Karpas-422 (cell line): ENCODE measurements at places on chromosomes 12 and 14.
A peak's percentile ranks its signal among the peaks of the same experiment; 100 is the strongest.

DNA sequence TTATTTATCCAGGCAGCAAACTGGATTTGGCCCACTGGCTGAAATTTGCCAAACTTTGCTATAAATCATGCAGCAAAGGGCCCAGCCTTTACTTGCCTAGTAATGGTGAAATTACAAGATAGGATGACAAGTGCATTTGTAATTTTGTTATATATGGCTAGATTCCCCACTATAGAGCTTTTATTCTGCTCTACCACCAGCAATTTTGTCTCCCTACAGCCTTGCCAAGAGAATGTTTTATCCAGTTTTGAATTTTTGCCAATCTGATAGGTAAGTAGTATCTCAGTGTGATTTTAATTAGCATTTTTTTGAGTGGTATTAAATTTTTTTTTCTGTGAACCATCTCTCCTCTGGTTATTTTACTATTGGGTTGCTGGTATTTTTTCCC lies 161.6 kb downstream of the SLC41A2 start:
- DNase-seq: no peak
- no peak overlapping the region for H3K27ac ChIP-seq
- H3K36me3 ChIP-seq: no peaks in the 10 kb centered on the region

DNA sequence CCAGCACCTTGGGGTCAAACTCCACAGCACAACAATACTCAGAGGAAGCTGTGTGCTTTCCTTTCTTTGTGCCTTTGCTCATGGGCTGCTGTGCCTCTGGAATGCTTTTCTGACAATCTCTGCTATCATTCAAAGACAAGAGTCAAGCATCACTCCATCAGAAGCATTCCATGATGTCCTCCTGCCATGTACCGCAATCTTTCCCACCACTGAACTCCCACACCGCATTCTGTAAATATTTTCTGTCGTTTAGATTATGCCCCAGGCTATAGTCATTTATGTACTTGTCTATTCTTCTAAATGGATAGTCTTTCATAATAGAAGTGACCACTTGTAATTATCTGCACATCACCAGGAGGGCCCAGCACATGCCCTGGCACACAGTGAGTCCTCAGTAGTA lies 327.8 kb downstream of the PDZRN4 start:
- peaks cover 35% of the 10 kb centered on the region for H3K4me1 ChIP-seq
- no peaks in the 10 kb centered on the region for H3K27me3 ChIP-seq
- no peaks in the 10 kb centered on the region for H3K36me3 ChIP-seq
- H3K27ac ChIP-seq: no peak overlapping the region

DNA sequence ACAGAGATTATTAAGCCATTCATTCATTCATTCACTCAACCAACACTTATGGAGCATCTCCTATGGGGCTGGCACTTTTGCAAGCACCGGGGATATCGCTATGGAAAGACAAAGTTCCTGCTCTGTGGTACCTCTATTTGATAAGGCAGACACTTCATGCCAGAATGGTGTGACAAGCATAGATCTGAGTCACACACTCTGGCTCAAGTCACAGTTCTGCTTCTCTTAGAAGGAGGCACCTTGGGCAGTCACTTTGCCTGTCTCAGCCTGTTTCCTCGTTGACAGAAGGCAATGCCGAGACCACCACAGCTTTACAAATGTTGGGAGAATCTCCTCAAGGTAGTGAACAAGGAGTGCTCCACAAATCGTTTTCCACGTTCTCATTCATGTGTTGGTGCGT lies 205.2 kb downstream of the SLC41A2 start:
- H3K36me3 ChIP-seq: no peaks in the 10 kb centered on the region
- H3K27ac ChIP-seq: no peak overlapping the region
- DNase-seq: no peak
- H3K27me3 ChIP-seq: no peaks in the 10 kb centered on the region
- H3K4me3 ChIP-seq: no peak overlapping the region

DNA sequence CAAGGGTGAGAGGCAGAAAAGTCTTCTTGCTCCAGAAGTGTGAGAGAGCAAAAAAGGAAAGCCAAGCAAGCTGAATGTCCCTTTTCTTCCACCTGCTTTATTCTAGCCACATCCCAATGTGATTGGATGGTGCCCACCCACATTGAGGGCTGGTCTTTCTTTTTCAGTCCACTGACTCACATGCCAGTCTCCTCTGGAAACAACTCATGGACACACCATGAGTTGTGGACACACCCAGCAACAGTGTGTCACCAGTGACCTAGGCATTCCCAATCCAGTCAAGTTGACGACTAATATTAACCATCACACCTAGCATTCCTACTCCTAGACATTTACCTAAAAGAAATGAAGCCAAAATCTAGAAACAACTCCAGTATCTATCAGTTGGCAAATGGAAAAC lies 7.2 kb upstream of the DICER1 start:
- H3K27ac ChIP-seq: no peak overlapping the region
- no peak overlapping the region for H3K4me3 ChIP-seq
- H3K36me3 ChIP-seq: no peaks in the 10 kb centered on the region; the same call in 1 of the 2 replicates
- H3K27me3 ChIP-seq: no peaks in the 10 kb centered on the region

GRCh38 chr12:129607301-129607700 lies 296.5 kb downstream of the TMEM132D start:
- H3K27ac ChIP-seq: no peak overlapping the region
- H3K4me1 ChIP-seq: no peaks in the 10 kb centered on the region
- no peak for DNase-seq
- H3K36me3 ChIP-seq: no peaks in the 10 kb centered on the region

- H3K27ac ChIP-seq: no peak overlapping the region
- H3K4me1 ChIP-seq: no peaks in the 10 kb centered on the region
- H3K4me3 ChIP-seq: no peak overlapping the region
- no peaks in the 10 kb centered on the region for H3K36me3 ChIP-seq
- H3K27me3 ChIP-seq: no peaks in the 10 kb centered on the region
Observed at GRCh38 chr14:103836976-103837725, 10.2 kb downstream of the PPP1R13B start.

GRCh38 chr14:30006695-30007094 lies 79.0 kb upstream of the PRKD1 start:
- H3K4me1 ChIP-seq: no peaks in the 10 kb centered on the region
- H3K27ac ChIP-seq: no peak overlapping the region
- no peak overlapping the region for H3K4me3 ChIP-seq
- DNase-seq: no peak

GRCh38 chr12:106035421-106035820 lies 103.3 kb downstream of the NUAK1 start:
- no peak overlapping the region for H3K27ac ChIP-seq
- no peaks in the 10 kb centered on the region for H3K4me1 ChIP-seq
- no peak for DNase-seq
- no peaks in the 10 kb centered on the region for H3K27me3 ChIP-seq
- no peaks in the 10 kb centered on the region for H3K36me3 ChIP-seq
- H3K4me3 ChIP-seq: no peak overlapping the region

DNA sequence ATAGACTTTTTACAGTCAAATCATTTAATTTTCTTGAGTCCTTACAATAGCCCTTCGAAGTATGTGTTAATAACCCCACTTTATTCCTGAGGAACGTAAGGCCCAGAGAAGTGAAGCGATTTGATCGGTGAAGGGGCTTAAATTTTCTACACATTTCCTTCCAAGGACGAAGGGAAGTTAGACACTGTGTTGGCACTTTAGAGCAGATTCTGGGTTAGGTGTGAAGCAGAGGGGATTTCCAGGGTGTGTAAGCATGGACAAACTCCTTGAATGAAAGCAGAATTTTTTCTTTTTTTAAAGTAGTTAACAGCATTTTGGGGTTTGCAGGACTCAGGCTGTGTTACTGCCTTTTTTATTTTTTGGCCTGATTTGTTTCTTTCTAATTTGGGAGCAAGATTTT lies 38.9 kb downstream of the PRORP start:
- H3K36me3 ChIP-seq: no peaks in the 10 kb centered on the region; the same call in 1 of the 2 replicates
- no peaks in the 10 kb centered on the region for H3K27me3 ChIP-seq
- H3K4me1 ChIP-seq: peaks cover 19% of the 10 kb centered on the region

GRCh38 chr12:124513297-124513867 lies 54.0 kb downstream of the NCOR2 start:
- H3K4me3 ChIP-seq: no peak overlapping the region
- no peaks in the 10 kb centered on the region for H3K27me3 ChIP-seq
- DNase-seq: no peak
- peaks cover 26% of the 10 kb centered on the region for H3K4me1 ChIP-seq
- 0 out of 2 replicates have a peak, but pooled peaks cover 4% of the 10 kb centered on the region for H3K36me3 ChIP-seq

GRCh38 chr14:61280526-61281185 lies 482 bp downstream of the TMEM30B start:
- no peak for DNase-seq
- H3K36me3 ChIP-seq: no peaks in the 10 kb centered on the region
- no peak overlapping the region for H3K4me3 ChIP-seq
- H3K4me1 ChIP-seq: peaks cover 5% of the 10 kb centered on the region
- no peaks in the 10 kb centered on the region for H3K27me3 ChIP-seq

- no peak for DNase-seq
- H3K4me1 ChIP-seq: no peaks in the 10 kb centered on the region
- H3K36me3 ChIP-seq: peaks cover 12% of the 10 kb centered on the region; the same call in 1 of the 2 replicates
- H3K4me3 ChIP-seq: no peak overlapping the region
- H3K27me3 ChIP-seq: no peaks in the 10 kb centered on the region
Observed at GRCh38 chr14:63375769-63376168, 57.0 kb upstream of the GPHB5 start.

DNA sequence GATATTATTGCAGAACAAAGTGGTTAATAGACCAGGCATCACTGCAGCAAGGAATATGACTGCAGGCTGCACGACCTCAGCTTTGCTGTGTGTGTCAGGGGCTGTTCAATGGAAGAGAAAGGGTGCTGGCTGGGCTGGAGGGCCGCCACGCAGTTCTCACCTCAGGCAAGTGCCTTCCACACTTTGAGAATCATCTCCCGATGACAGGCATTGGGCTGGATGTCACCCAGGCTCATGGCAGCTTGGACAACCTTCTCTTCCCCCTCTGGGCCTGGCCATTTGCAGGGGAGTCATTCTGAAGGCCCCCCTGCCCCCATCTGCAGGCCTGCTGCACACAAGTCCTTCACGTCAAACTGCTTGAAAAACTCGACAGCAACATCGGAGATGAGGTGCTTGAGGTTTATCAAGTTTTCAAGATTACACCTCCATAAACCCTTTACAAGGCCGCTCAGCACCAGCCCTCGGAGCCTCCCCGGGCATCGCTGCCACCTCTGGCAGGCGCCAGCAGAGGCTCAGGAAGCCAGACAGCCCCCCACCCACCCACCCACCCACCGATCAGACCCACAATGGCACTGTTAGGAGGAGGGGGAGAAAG lies 165.9 kb upstream of the GSC start:
- H3K4me1 ChIP-seq: no peaks in the 10 kb centered on the region
- H3K36me3 ChIP-seq: no peaks in the 10 kb centered on the region
- no peak for DNase-seq
- no peak overlapping the region for H3K4me3 ChIP-seq

- DNase-seq: no peak
- no peak overlapping the region for H3K4me3 ChIP-seq
- no peaks in the 10 kb centered on the region for H3K27me3 ChIP-seq
- no peak overlapping the region for H3K27ac ChIP-seq
- no peaks in the 10 kb centered on the region for H3K36me3 ChIP-seq
Observed at GRCh38 chr14:45361727-45362126, 108.7 kb upstream of the MIS18BP1 start.

DNA sequence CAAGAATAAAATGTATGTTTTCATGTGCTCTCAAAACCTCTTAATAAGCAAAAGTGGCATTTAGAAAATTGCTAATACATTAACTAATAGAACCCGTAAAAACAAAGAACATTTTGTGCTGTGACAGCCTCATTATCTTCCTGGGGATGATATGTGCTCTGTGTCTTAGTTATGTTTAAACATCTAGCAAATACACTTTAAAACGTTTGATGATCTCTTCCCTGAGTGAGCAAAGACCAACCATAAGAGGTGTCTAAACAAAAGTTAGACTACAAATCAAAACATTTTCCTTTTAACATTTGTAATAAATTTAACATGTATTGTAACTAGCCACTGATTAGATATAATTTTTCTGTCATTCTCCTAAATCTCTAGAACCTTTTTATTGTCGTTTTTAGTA lies 95.8 kb downstream of the SOX5 start:
- H3K36me3 ChIP-seq: no peaks in the 10 kb centered on the region
- H3K4me1 ChIP-seq: no peaks in the 10 kb centered on the region
- DNase-seq: no peak
- H3K27ac ChIP-seq: no peak overlapping the region

GRCh38 chr14:98770151-98770550 lies 501.8 kb downstream of the BCL11B start:
- no peaks in the 10 kb centered on the region for H3K36me3 ChIP-seq
- H3K4me1 ChIP-seq: no peaks in the 10 kb centered on the region
- no peak overlapping the region for H3K27ac ChIP-seq
- H3K4me3 ChIP-seq: no peak overlapping the region

DNA sequence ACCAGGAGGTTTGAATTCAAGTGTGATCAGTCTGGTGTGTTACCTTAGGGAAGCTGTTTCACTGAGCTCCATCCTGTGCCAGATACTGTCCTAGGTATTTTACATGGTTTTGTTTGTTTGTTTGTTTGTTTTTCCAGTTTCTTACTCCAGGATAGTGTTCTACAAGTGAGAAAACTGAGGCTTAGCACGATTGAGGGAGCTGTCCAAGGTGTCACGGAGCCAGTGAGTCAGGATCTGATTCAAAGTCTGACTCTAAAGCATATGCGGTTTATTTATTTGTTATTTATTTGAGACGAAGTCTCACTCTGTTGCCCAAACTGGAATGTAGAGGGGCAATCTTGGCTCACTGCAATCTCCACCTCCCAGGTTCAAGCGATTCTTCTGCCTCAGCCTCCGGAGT lies 79.7 kb upstream of the GNG2 start:
- no peak overlapping the region for H3K4me3 ChIP-seq
- H3K27ac ChIP-seq: no peak overlapping the region
- no peak for DNase-seq
- no peaks in the 10 kb centered on the region for H3K36me3 ChIP-seq

- H3K27ac ChIP-seq: no peak overlapping the region
- H3K36me3 ChIP-seq: no peaks in the 10 kb centered on the region
- no peak for DNase-seq
- no peaks in the 10 kb centered on the region for H3K27me3 ChIP-seq
- H3K4me1 ChIP-seq: no peaks in the 10 kb centered on the region
- no peak overlapping the region for H3K4me3 ChIP-seq
Observed at GRCh38 chr12:131074221-131075083, 120.7 kb downstream of the ADGRD1 start.

- no peak for DNase-seq
- no peaks in the 10 kb centered on the region for H3K36me3 ChIP-seq
- H3K27me3 ChIP-seq: no peaks in the 10 kb centered on the region
- no peak overlapping the region for H3K27ac ChIP-seq
Observed at GRCh38 chr14:96445844-96446710, 54.1 kb downstream of the AK7 start.

- H3K4me3 ChIP-seq: no peak overlapping the region
- DNase-seq: no peak
- no peaks in the 10 kb centered on the region for H3K4me1 ChIP-seq
- no peaks in the 10 kb centered on the region for H3K27me3 ChIP-seq
- H3K36me3 ChIP-seq: no peaks in the 10 kb centered on the region
- H3K27ac ChIP-seq: no peak overlapping the region
Observed at GRCh38 chr14:99073431-99073830, 198.6 kb downstream of the BCL11B start.

- no peak overlapping the region for H3K4me3 ChIP-seq
- H3K27ac ChIP-seq: no peak overlapping the region
- H3K4me1 ChIP-seq: peaks cover 8% of the 10 kb centered on the region
- DNase-seq: peak; percentile 87
- H3K36me3 ChIP-seq: no peaks in the 10 kb centered on the region
Observed at GRCh38 chr12:97283297-97283696, 179.3 kb upstream of the RMST start.
